Right atrium auricular region (tissue), 2 donors: ENCODE measurements at places on chromosomes 13 and 19. TPM values are rescaled to one million over a fixed set of nuclear protein-coding genes. Genes with fewer than 3 reads are reported as not detected.

The CDKN2D gene
- total RNA-seq: 4.6 TPM

GRCh38 chr19:18605546-18606280 is 886 bp downstream of the CRLF1 start:
- no peak for DNase-seq

GRCh38 chr13:110683203-110683883 is 22.6 kb downstream of the CARS2 start:
- DNase-seq: no peak

DNA sequence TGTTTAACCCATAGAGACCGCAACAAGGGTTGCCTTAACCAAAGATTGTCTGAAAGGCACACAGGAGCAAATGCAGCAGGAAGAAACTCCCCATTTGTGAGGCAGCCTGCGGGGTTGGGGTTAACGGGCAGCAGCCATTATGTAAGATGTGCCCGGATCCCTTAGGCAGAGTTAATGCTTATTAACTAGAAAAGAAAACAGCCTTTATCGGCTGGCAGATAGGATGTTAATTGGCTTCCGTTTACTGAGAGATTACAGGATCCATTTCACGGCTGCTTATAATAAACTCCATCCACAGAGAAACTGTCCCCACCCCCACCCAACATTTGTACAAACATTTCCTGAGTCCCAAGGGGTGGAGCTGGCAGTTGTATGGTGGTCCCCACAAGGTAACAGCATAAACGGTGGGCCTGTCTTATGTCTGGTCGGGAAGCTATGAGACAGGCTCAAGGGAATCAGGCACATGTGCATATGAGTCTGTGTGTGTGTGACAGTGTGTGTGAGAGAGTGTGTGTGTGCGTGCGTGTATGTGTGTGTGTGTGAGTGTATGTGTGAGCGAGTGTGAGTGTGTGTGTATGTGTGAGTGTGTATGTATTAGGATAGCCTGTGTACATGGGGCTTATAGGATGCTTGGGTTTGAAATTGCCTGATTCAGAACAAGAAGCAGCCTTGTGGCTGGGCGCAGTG is 10.5 kb downstream of the SLC25A42 start:
- no peak for DNase-seq

GRCh38 chr13:33286128-33286527 is 573 bp upstream of the STARD13 start:
- DNase-seq: no peak
